ENCODE measurements at places on chromosomes 12 and 14.

DNA sequence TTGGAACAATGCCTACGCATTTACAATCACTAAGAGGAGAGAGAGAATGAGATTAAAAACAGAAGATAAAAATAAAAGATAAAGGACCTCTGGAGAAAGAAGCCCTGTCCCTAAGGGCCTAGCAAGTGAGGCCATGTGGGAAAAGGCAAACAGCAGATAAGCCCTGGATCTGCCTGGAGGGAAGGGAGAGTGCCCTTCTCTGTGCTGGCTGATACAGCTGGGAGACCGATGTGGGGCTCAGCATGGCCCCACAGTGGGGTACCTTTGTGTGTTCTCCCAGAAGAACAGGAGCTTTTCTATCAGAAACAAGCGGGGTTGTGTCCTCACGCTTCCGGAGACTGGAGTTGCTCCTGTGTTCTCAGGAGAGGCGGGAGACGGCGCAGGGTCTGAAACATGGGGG lies 59.9 kb downstream of the TMCC3 start:
- no peak for DNase-seq

- no peak for DNase-seq
Measured at GRCh38 chr12:132718644-132719043, 8.0 kb downstream of the PGAM5 start.

DNA sequence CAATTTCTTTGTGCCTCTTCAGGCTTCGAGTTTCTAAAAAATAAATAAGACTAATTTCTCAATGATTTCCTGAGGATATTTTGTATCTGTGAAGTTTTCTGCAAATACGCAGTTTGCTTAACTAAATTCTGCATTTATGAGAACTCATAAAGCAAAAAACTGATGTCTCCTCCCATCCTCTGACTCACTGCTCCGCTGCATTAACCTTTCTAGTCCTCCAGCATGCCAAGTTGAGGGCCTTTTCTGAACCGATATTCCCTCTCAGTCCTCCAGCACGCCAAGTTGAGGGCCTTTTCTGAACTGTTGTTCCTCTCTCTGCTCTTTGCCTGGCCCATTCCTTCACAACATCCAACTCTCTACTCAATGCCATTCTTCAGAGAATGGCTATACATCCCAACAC lies 3.2 kb downstream of the IPO8 start:
- no peak for DNase-seq

DNA sequence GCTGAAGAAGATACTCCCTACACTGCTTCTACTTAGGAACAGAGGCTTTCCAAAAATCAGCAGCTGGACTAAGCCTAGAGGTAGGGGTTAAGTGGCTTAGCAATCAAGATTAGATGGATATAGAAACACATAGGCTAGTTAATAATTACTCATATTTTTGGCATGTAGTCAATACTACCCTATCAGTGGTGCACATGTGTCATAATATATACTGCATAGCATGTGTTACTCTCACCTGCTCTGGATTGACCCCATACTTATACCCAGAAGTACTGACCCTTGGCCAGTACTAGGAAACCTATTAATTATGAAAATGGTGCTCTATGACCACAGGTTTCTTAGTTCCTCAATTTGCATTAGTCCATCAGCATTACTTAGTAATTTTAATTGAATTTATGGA lies 528.4 kb upstream of the LMO3 start:
- no peak for DNase-seq

- no peak for DNase-seq
Measured at GRCh38 chr12:46667551-46667950, 158.2 kb downstream of the SLC38A4 start.
